ENCODE measurements at places on chromosomes 2 and 18. TPM values are rescaled to one million over a fixed set of nuclear protein-coding genes. Genes with fewer than 3 reads are reported as not detected.

Gene GPR155
- polyA plus RNA-seq, result 30.0 TPM

Gene LRATD1
- 44.4 TPM for polyA plus RNA-seq

Gene B3GNT7
- 4.3 TPM for polyA plus RNA-seq

Gene NEU2
- not detected for polyA plus RNA-seq

Gene EDAR
- polyA plus RNA-seq, result 0.21 TPM

Gene ACMSD
- 3.6 TPM for polyA plus RNA-seq

Gene MAP3K19
- not detected for polyA plus RNA-seq

Gene AGXT
- polyA plus RNA-seq, result 157 TPM

Data from hepatocyte (in vitro differentiated cells).